Stimulated activated CD4-positive, alpha-beta T cell treated with anti-CD3 and anti-CD28 coated beads, Interleukin-4, amount 100 ng/mL, for 48 hours (primary cell): ENCODE measurements at places on chromosomes 7 and 10.

- DNase-seq = no peak
Measured at GRCh38 chr7:144822223-144822622, 13.6 kb downstream of the TPK1 start.

GRCh38 chr7:37633048-37633447 lies 50.5 kb upstream of the GPR141 start:
- no peak for DNase-seq

DNA sequence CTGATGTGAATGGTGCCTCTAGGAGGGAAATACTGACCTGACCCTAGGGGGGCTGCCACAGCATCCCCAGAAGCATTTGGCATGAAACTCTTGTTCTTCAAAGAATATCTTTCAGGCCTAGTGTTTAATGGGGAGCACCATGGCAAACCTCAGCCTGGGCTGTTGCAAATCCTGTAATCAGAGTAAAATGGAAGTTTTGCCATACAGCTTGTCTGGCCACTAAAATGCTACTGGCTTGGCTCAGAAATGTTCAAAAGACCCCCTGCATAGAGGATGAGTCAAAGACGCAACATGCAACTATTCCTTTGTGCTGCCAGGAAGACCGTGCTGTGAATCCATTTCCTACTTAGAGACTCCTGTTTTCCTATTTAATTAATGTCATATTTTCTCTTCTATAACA lies 26.7 kb downstream of the HECW1 start:
- no peak for DNase-seq

- no peak for DNase-seq
Measured at GRCh38 chr10:71804077-71804476, 30.8 kb upstream of the VSIR start.

- DNase-seq = no peak
Measured at GRCh38 chr7:23410446-23411183, 59.7 kb downstream of the IGF2BP3 start.

DNA sequence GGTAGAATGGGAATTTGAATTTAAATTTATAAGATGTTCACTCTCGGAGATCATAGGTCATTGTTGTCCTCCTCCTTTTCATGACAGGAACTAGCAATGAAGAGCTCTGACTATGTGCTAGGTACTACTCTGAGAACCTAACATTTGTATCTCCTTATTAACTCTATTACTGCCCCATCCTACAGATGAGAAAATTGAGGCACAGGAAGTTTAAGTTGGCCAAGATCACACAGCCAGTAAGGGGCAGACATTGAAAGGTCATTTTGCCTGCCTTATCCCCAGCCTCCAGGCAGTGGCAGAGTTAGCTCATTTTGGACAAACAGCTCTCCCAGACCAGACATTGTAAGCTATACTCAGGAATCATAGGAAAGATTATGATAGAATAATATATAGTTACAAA lies 6.0 kb downstream of the SRGN start:
- no peak for DNase-seq

DNA sequence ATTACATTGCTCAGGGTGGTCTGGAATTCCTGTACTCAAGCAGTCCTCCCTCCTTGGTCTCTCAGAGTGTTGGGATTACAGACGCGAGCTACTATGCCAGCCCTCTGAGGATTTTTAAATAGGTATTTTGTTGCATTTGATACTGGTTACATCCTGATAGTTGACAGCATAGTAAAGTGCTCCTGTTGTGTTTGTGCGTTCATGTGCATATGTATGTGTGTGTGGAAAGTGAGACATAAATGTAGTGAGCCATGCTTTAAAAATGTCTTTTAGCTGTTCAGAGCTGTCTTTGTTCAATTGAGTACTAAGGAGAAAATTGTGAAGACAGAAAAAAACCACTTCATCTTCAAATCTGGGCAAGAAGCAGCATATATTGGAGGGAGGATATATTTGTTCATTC lies 27.8 kb downstream of the ZNRF2 start:
- no peak for DNase-seq

- no peak for DNase-seq
Measured at GRCh38 chr10:8054244-8054493, 319 bp upstream of the GATA3 start.

- DNase-seq = no peak
Measured at GRCh38 chr7:36151921-36152755, 916 bp upstream of the EEPD1 start.

DNA sequence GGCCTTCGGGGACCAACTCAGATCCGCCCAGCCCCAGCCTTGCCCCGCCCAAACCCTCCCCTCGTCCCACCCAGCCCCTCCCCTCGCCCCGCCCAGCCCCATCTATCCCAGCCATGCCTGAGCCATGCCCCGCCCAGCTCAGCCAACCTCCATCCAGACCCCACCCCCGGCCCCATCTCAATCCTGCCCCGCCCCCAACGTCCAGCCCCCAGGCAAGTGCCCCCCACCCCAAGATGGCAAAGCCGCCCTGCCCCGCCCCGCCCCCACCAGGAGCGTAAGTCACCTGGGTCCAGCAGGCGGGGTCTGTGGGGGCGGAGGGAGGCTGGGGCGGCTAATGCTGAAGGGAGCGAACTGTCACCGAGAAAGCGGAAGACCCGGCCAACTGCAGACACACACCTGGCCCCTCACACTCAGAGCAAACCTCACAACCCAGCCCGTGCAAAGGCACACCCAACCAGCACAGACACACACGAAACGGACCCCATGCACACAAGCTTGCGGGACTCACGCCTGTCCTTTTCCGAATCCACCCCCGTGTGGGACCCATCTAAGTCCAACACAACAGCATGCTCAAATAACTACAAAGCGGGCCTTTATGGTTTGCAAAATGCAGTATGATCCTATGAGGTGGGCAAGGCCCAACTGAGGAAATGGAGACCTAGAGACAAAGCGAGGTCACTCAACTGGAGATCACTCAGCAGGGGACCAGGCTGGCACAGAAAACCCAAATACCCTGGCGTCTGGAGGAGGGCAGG lies 11.5 kb upstream of the OGA start:
- peak; percentile 57 for DNase-seq
